ENCODE measurements at places on chromosomes 2 and 18.

GRCh38 chr2:156663757-156664409, 227.7 kb downstream of the GPD2 start:
- DNase-seq, result no peak

GRCh38 chr2:239929504-239929903, 95.6 kb downstream of the NDUFA10 start:
- DNase-seq, result no peak

- DNase-seq, result no peak
Observed at GRCh38 chr2:39383146-39383545, 53.9 kb downstream of the MAP4K3 start.

DNA sequence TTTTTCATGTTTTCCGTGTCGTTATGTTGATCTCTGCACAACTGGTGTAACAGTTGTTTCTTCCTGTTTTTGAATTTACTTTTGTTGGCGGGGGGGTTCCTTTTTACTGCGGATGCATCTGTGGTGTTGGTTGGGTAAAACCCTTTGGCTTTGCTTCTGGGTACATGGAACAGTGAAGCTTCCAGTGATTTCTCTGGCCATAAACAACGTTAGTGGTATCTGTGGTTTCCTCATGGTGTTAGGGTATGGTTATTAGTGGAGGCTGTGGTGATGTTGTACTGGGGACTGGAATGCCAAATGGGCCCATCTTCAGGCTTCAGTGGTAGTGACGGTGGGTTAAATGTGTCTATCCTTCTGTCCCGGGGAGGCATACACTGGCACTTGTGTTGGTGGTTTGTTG, 285.4 kb upstream of the ZNF804A start:
- DNase-seq, result no peak

DNA sequence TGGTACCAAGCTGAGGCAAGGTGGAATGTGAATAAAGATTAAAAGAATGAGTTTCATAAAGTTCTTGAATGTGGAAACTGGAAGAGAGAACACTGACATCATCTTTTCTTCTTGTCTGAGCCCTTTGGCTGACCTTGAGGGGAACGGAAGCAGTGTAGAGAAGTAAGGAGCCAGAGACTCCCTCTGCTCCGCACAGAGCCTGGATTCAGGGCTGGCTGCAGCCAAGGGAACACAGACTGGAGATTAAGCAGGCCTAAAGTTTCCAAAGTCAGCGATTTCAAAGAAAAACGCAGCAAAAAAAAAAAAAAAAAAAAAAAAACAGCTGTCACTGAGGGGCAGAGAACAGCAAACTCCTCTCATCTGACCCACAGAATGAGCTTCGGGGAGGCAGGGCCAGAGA, 19.3 kb upstream of the ALK start:
- DNase-seq, result no peak

GRCh38 chr2:20585359-20585709, 65.6 kb downstream of the HS1BP3 start:
- no peak for DNase-seq
